ENCODE measurements at places on chromosomes 16 and 17.

DNA sequence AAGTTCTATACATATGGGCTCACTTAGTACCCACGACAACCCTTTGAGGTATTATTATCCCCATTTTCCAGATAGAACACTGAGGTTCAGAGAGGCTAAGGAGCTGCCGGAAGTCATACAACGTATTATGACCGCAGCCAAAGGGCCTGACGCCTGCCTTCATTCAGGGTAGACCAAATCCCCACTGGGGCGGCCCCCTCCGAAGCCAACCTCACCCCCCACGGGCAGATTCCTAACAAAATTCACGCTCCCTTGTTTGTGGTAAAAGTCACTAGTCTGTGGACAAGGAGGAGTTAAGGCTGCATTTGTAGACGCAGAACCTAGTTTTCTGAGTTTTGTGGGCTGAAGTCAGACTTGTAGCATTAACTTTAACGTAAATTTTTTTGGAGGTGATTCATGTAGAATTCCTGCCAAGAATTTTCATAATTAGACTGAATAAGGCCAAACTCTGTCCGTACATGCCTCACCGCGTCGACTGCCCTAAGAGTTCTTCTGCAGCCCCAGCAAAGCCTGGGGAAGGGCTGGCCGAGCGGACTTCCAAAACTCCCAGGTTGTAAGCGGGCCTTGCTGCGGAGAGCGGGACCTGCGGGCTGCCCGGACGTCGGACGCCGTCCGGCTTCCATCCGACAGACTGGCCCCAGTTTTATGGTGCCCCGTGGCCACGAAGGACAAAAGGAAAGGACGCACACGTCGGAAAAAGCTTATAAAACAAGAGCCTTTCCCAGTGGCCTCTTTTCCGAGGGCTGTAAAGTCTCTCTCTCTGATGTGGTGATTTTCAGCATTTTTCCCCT lies 75.7 kb downstream of the NXN start:
- no peak for DNase-seq

- no peak for DNase-seq
Measured at GRCh38 chr17:15124746-15125145, 140.4 kb downstream of the PMP22 start.

DNA sequence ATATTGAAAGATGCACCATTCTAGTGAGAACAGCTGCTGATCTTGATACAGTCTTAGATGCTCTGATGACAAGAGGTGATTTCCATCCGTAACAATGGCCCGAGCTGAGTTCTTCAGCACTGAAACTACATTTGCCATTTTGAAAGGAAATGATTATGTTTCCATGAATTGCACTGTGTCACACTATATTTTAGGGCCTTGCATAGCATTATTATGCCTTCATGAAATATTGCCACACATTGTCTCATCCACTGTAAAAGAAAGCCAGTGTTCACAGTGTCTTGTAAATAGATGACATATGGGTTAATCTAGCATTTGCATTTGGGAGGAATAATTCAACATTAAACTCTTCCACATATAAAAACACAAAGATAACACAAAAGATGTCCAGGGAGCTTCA lies 438.3 kb upstream of the PSMD7 start:
- DNase-seq = no peak

DNA sequence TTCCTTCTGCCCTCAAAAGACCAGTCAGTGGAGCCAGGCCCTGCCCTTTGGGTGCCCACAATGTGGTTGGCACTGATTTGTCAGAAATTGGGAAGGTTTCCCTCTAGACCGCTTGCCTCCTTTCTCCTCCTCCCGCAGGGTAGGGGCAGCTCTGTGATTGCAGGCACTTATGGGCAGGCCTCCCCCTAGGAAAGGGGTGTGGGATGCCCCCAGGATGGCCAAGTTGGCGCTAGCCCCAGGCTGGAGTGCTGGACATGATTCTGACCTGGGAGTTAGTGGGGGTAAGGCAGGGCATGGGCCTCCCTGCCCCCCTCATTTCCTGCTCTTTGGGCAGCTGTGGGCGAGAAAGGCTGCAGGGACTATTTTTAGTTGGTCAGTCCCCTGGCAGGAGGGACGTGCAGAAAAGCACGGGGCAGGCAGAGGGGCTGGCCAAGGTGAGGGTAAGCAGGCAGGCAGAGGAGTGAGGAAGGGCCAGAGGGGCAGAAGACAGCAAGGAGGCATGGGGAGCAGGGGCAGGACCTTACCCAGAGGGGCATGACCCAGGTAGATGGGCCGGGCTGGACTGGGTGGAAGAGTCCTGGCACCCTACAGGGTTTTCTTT lies 3.3 kb downstream of the RARA start:
- DNase-seq = no peak

DNA sequence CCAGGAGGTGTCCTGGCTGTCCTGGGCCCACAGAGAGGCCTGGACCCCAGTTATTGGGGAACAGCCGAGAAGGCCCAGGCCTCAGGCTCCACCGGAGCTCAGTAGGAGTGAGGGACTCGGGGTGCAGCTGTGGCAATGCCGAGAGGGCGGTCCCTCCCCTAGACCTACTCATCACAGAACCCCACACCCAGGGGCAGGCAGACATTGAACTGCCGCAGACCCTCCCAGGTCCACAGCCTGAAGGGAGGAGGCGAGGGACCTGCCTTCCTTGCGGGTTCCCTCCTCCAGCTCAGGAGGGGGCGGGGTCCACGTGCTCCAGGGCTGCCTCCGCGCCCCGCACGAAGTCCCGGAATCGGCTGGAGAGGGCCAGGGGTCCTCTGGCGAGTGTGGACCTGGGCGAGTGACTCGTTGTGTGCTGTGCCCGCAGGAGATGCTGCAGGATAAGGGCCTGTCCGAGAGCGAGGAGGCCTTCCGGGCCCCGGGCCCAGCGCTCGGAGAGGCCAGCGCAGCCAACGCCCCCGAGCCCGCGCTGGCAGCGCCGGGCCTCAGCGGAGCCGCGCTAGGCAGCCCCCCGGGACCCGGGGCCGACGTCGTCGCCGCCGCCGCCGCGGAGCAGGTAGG lies 3.9 kb downstream of the TBX4 start:
- DNase-seq = no peak

DNA sequence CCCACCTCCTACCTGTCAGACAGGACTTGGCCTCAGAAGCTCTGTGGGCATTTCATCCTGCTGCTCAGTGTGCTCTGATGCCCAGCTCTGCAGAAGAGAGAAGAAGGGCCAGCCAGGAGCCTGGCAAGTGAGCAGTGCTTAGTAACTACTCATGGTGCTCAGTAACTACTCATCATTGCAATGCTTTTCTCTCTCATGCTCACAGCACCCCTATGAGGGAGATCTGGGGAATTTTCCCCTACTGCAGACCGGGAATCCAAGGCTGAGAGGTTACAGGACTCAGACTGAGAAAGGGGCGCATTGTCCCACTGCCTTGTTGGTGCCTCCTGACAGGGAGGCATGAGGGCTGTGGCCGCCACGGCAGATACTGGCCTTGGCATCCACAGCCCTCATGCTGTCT lies 261.1 kb downstream of the C16orf95 start:
- no peak for DNase-seq

DNA sequence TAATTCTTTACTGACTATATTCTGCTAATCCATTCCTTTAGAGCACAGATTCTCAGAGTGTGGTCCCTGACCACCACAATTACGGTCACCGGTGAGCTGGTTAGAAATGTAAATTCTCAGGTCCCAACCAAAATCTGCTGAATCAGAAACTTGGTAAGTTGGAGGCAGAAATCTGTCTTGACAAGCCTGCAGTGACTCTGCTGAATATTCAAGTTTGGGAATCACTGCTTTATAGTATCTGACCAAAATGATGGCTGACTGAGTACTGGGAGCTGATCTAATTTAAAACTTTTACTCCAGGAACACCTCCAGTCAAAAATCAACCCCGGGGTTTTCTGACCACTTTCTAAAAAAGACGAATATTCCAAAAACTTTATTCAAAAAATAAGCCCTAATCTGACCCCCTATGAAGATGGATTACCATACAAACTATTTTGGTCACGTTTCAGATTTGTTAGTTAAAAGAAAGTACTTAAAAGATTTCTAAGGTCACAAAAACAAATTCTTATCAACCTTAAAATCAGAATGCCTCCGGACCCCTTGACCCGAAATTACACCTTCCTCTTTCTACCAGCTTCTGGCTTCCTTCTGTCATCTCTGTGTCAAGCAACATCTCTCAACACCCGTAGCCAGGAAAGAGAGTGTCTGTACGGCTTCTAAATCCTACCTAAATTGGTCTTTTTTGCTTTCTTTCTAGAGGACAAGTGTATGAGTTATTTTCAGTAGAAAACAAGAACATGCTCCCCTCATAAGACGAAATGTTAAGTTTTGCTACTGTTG lies 38.6 kb downstream of the CREBBP start:
- no peak for DNase-seq

GRCh38 chr16:1099189-1100083 lies 3.4 kb upstream of the C1QTNF8 start:
- DNase-seq = no peak

- DNase-seq = no peak
Measured at GRCh38 chr17:61379457-61380216, 20.0 kb upstream of the TBX2 start.

DNA sequence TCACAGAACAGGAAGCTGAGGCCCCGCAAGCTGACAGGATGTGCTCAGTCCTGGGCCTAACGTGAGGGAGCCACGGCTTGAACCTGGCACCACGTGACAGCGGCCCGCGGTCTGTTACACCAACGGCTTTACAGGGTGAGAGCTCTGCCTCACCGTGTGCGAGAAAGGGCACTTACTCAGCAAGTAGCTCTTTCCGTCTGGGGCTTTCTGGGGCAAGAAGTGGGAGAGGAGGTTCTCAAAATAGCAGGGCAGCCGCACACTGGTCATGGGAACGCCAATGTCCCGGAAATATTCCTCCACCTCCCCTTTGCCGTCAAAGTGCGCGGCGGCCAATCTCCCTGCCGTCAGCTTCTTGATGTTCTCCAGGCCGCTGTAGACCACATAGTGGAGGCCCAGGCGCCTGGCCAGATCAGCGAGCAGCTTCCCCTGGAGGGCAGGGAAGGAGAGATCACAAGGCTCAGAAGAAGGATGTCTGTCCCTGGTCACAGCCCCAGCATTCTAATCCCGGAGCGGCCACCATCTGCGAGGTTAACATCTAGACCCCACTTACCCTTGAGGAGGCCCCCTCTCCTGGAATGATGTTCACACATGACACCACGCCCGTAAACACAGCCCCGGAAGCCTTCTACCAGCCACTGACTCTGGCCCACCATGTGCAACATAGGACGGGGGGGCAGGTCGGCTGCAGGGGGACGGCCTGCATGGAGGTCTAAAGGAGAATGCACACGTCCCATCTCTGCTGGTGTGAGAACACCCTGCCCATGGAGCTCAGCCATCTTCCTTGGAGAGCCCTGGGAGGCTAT lies 8.2 kb downstream of the NMRAL1 start:
- no peak for DNase-seq

DNA sequence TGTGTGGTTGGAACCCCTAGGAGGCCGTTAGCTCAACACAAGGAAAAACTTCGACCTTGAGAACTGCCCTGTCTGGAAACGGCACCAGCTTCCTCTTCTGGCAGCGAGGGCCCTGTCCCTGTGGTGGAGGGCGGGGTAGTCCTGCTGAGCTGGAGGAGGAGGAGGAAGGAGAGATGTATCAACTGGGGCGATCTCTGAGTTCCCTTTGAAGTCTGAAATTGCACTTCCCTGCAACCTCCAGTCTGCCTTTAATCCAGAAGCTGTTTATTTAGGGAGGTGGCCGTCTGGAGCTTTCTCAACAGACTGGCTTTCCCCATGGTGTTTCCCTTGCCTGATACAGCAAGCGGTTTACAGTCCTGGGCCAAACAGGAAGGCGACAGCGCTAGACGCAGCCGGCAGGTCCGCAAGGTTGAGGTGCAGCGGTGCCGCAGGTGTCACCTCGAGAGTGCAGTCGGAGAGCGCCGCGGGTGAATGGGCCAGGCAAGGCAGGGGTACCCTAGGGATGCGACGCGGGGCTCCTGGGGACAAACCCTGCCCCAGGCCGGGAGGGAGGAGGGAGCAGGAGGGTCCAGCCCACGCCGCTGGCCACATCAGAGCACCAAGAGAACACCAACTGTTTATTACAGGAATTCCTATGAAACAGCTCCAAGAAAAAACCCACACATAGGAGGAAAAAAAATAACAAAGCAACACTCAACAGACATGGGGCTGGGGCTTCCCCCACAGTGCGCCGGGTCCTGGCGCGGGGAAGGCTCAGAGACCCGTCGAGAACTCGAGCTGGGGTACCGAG lies 11.4 kb upstream of the MRPS23 start:
- peak; percentile 7 for DNase-seq

DNA sequence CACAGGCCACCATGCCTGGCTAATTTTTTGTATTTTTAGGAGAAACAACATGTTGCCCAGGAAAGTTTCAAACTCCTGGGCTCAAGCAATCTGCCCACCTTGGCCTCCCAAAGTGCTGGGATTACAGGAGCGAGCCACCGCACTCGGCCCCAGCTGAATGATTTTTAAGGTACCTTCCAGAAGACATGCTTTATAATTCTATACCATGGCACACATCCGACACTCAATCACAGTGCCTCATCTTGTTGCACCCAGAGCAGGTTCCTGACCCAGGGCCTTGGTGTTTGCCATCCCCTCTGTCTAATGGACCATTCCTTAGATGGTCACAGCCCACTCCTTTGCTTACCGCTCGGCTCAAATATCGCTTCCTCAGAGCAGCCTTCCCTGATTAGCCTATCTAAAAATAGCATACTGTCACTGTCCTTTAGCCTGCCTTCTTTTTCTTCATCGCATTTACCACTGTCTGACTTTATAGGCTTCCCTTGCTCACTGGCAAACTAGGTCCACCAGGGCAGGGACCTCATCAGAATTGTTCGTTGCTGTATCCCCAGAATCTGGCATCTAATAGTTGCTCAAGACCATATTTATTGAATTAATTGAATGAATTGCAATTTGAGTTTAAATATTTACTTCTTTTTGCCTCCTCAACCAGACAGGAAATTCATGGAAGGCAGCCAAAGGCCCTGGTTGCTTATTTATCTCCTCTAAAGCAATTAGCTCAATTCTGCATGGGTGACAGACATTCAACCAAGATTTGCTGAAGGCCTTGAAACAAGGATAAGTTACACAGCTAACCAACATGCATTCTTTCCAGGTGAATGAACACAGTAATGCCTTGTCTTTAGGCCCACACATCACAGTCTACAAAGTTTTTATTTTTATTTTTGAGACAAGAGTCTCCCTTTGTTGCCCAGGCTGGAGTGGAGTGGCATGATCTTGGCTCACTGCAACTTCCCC lies 6.3 kb upstream of the TENT4B start:
- no peak for DNase-seq

- DNase-seq = no peak
Measured at GRCh38 chr16:66014221-66014620, 352.3 kb upstream of the CDH5 start.

- DNase-seq = no peak
Measured at GRCh38 chr17:43714465-43715149, 44.0 kb downstream of the SOST start.

Data from activated T-helper 1 cell treated with anti-CD3 and anti-CD28 coated beads, Interleukin-12 subunit alpha, Interleukin-12 subunit beta, Interleukin-2, Interleukin-4 antibody, amounts not matched to agents 30 ng/mL and 10 ng/mL and 1 ng/mL, durations not matched to agents 14 hours and 24 hours and 36 hours (primary cell).